ENCODE measurements at places on chromosomes 6 and 20.

GRCh38 chr6:47303861-47304260 lies 5.8 kb downstream of the TNFRSF21 start:
- DNase-seq: no peak

GRCh38 chr20:45128099-45128498 lies 3.8 kb upstream of the WFDC12 start:
- DNase-seq: no peak

- no peak for DNase-seq
Observed at GRCh38 chr6:25418454-25419052, 139.4 kb downstream of the CARMIL1 start.

DNA sequence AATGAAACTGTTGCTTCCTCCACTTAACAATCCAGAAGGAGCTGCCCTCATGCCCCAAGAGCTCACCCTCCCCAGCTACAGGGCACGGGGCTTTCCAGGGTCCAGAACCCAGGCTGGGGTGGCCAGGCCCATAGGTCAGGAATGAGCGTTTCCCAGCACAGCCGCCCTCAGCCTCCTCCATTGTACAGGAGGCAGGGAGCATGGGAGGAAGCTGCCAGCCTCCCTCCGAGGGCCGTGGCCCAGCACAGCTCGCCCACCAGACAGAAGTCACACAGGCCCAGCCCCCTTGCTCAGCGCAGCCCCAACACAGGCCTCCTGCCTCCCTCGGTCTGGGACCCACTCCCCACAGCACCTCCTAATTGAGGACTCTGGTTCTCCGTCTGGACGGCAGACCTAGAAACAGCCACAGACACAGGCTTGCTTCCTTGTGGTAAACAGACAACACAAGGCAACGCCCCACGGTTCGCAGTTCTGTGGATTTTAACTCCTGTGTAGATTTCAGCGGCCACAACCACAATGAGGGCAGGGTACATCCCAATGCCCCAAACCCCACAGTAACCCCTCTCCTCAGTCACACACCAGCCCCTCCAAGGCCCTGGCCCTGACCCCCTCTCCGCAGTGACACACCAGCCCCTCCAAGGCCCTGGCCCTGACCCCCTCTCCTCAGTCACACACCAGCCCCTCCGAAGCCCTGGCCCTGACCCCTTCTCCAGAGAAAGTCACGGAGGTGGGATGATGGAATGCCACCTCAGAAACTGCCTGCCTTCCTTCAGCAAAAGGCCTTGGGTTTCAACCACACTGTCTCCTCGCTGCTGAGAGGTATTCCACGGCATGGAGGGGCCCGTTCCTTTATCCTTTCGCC lies 173.5 kb downstream of the DLL1 start:
- no peak for DNase-seq

- DNase-seq: no peak
Observed at GRCh38 chr6:131379948-131380347, 193.1 kb upstream of the ARG1 start.

DNA sequence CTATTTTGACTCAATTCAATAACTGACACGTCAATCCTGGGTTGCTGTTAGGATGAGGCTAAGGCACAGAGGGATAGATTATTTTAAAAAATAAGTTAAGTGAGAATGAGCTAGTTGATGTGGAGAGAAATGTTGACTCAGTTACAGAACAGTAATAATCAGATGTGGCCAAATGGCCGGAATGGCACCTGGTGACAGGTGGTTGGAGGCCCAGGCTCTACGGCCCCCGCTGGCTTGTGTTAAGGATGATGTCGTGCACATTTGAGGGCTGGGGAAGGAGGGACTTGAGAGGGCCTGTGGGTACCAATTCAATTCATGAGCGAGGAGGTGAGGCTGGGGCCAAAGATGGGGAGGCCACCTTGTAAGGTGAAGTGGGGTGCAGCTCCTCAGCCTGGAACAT lies 31.7 kb downstream of the APCDD1L start:
- DNase-seq: no peak

- DNase-seq: no peak
Observed at GRCh38 chr20:10167040-10167439, 51.6 kb upstream of the SNAP25 start.

DNA sequence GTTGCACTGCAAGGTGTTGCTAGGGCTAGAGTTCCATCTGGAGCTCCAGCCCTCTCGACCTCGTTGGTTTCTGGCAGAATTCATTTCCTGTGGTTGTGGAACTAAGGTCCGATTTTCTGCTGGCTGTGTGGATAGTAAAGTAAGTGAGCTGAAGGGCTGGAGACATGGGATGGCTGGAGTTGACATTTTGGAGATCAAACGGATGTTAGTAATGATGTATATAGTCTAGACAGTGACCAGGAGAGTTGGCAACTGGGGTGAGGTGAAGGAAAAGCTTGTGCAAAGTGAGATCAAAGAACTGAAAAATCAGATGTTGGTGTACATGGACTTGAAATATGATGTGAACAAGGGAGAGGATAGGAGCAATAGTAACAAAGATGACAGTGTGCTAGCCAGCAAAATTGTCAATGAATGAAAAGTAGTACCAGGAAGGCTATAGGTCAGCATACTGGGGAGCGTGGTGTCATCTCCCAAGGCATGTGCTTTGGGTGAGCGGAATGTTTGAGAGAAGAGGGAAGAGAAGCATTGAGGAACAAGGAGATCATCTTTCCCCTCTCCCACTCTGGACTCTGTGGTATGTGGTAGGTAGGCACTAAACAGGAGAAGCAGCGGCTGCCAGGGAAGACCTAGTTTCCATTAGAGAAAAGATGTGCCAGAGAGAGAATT lies 7.8 kb downstream of the QRSL1 start:
- DNase-seq: no peak

- DNase-seq: no peak
Observed at GRCh38 chr6:13396241-13396792, 68.0 kb upstream of the TBC1D7 start.

- DNase-seq: no peak
Observed at GRCh38 chr6:37160922-37161778, 8.8 kb upstream of the PIM1 start.

DNA sequence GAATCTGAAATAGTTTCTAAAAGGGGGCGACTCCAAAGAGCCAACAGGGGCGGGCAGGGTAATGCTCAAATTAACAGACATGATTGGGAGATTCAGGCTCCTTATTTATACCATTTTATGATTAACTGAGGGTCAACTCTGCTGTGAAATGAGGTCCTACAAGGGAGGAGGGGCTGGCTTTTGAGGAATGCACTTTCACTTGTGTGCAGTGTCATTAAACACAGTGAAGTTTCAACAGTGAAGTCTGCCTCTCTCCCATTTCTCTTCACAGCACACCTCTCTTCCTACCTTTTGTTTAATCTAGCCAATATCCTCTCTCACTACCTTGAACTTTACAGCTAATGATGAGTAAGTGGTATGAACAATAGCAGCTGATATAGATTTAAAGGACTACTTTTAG lies 557.3 kb upstream of the CITED2 start:
- DNase-seq: no peak

- DNase-seq: no peak
Observed at GRCh38 chr20:12673352-12673751, 335.4 kb upstream of the SPTLC3 start.

DNA sequence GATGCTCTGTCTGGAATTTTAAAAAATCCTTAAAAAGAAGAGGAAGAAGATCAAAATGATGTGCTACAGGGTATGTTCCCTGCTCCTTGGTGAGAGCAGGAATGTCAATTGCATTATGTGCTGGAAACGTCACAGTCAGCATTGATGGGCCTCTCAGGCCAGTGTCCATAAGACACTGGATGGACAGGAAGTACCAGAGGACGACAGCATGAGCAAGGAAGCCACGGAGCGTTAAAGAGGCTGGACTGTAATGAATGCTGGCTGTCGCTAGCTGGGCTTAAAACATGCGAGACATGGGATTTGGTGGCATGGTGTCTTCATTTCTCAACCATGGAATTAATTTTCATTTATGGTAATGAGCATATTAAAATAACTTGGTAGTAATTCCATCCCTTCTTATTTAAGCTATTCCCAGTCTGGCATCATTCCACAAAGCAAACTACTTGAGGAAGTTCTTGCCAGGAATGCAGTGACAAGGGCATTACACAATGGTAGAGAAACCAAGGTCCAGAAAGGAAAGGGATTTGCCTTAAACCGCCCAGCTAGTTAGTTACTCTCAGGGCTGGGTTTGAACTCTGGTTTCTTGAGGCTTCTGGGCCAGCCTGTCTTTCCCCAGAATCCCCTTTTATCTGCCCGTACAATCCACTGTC lies 166.6 kb upstream of the SOX4 start:
- no peak for DNase-seq

DNA sequence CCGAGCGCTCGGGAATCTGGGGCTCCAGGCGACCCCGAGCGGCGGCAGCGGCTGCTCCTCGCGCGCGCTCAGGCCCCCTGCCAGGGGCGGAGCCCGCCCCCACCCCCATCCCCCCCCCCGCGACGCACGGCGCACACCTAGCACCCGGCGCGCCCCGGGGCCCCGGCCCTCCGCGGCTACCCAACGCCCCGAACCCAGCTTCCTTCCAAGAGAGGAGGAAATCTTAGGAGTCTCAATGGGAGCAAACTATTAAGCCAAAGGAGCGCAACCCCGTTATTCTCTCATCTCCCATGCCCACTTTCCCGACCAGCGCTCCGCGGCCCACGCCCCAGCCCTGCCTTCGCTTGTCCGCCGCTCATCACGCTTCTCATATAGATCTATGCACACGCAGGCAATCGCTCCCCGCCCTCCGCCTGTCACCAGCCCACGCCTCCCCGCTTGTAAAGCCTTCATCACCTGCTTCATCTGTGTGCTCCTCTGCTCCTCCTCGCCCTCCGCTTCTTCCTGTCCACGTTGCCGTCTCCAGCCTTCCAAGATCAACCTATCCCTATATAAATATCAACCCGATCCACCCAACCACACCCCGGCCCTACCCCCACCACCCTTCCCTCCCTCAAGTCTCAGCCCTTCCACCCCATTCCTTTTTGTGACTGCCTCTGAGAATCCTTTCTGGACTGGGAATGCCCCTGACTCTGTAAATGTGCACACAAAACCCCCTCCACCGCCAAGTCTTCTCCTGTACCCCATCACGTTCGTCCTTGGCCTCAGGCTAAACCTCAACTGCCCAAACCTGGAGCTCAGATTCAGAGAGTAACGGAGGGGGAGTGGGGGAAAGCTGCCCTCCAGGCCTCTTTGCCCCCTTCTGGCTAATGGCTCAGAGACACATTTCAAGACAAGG lies at the start of gene DLK2:
Gene DLK2 (minus strand): TSS at position 18 of the 898 bp plus-strand sequence. CDS start 723 bp downstream, outside the sequence.
- DNase-seq: no peak

GRCh38 chr6:91476000-91476399 lies 889.1 kb upstream of the MAP3K7 start:
- DNase-seq: no peak

DNA sequence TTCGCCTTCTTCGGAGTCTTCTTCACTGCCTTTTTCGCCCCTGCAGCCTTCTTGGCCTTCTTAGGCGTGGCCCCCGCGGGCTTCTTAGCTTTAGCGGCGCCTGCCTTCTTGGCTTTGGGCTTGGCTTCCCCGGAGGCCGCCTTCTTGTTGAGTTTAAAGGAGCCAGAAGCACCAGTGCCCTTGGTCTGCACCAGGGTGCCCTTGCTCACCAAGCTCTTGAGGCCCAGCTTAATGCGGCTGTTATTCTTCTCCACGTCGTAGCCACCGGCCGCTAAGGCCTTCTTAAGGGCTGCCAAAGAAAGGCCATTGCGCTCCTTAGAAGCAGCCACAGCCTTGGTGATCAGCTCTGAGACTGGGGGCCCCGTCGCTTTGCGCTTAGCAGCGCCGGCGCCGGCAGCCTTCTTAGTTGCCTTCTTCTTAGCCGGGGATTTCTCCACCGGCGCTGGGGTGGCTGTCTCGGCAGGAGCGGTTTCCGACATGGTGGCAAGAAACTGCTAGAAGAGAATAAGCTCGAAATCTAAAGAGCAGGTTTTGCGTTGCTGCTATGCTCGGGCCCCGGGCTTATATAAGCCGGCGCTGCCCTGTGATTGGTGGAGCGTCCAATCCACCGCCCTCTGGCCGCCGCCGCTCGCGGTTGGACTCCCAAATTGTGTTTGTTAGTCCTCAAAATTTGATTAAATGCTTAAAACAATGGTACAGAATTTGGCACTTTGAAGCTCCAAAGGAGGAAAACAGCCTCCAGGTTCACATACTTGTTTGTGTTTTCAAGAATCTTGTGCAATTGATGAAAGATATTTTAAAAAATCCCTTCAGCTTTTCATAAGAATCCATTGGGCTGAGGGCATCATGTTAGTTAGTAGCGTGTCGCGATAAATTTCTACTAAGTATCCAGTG lies 44.9 kb downstream of the OR2B2 start:
- DNase-seq: no peak

DNA sequence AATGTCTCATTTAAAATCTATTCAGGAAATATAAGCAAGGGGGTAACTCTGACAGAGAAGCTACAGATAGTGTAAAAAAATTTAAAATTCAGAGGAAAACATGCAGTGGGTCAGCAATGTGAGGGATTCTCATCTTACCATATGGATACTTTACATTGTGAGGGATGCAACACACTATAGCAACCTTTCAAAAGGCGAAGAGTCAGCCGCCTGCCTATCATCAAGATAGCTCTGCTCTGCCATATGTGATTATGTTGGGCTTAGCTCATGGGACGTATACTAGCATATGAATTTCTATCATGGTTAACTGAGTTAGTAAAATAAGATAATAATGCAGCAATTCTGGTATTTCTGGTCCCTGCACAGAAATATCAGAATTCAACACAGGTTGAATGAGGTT lies 130.9 kb downstream of the MAP3K7 start:
- no peak for DNase-seq

DNA sequence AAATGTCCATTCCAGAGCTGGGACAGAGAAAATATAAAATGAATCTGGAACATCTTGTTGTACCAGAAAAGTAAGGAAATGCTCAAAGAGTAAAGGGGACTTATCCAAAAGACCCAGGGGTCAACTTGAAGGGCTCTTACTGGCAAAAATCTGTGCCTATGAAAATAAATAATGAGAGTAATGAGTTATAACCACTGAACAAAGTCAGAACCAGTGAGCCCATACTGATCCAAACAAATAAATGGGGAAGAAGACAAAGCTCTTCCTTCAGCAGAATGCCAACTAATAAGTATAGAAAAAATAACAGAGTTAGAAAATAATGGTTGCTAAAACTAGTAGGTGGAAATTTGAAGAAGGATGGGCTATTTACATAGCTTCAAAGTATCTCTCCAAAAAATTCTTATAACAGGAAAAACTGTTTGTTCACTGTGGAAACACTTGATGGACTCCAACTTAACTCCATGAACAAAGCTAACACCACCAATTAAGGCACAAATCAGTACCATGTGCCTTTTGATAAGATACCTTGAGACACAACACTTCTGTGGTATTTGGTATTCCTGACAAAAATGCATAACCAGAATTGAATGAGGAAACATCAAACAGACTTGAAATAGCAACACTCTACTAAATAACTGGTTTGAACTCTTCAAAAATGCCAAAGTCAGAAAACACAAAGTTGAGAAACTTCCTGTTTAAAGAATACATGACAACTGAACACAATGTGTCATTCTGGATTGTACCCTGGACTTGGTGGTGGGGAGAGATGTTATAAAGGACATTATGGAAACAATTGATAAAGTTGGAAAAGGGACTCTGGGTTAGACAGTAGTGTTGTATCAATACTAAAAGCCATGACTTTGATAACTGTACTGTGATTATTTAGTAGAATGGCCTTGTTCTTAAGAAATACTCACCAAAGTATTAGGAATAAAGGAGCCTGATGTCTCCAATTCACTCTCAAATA lies 197.5 kb downstream of the ISM1 start:
- DNase-seq: no peak
